GM10248 (cell line): ENCODE measurements at places on chromosomes 5 and 9.
A peak's percentile ranks its signal among the peaks of the same experiment; 100 is the strongest.

GRCh38 chr5:141883184-141883891, 5.1 kb upstream of the PCDH1 start:
- DNase-seq, result no peak

DNA sequence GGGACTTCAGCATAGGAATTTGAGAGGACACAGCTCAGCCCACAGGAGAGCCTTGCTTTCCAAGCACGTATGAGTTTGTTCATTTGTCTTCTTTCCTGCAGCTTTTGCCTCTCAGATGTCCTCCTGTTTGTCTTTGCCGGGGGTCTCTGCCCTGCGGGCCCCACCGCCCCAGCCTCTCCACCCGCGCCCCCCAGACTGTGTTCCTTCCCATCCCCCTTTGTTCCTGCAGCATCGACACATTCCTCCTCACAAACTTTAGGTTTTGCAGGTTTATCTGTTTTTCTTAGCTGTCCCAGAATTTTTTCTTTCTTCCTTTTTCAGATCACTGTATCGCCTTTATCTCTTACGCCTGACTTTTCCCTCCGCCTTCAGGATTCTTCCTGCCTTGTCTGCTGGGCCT, 18.9 kb downstream of the UBE2QL1 start:
- no peak for DNase-seq

- no peak for DNase-seq
These were observed 32.4 kb upstream of the CYFIP2 start for GRCh38 chr5:157233515-157233914.

GRCh38 chr5:443239-444151, 519 bp downstream of the EXOC3 start:
- DNase-seq, result peak; percentile 57

DNA sequence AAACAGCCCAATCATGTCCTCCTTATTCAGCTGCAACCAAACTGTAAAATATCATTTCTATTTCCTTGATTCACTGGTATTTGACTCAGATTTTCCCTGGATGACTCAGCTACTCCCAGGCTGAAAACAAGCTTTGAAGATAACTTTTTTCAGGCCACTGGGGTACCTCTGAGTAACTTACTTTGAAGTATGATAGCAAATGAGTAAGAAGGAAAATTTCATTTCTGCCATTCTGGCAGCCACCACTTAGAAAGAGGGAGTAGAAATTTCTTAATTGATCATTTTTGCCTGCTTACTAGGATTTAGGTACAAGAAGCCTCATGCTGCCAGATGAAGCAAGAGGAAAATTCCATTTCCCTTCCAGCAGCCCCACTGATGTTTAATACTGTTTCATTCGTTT, 247.4 kb downstream of the PRELID2 start:
- no peak for DNase-seq

GRCh38 chr5:36648426-36648825, 42.0 kb downstream of the SLC1A3 start:
- no peak for DNase-seq

- no peak for DNase-seq
These were observed at the start of gene PCDHB2 for GRCh38 chr5:141094481-141095262. Gene PCDHB2, plus strand, starts transcription at chr5:141094615. Its CDS starts 176 bp downstream, at chr5:141094791.

DNA sequence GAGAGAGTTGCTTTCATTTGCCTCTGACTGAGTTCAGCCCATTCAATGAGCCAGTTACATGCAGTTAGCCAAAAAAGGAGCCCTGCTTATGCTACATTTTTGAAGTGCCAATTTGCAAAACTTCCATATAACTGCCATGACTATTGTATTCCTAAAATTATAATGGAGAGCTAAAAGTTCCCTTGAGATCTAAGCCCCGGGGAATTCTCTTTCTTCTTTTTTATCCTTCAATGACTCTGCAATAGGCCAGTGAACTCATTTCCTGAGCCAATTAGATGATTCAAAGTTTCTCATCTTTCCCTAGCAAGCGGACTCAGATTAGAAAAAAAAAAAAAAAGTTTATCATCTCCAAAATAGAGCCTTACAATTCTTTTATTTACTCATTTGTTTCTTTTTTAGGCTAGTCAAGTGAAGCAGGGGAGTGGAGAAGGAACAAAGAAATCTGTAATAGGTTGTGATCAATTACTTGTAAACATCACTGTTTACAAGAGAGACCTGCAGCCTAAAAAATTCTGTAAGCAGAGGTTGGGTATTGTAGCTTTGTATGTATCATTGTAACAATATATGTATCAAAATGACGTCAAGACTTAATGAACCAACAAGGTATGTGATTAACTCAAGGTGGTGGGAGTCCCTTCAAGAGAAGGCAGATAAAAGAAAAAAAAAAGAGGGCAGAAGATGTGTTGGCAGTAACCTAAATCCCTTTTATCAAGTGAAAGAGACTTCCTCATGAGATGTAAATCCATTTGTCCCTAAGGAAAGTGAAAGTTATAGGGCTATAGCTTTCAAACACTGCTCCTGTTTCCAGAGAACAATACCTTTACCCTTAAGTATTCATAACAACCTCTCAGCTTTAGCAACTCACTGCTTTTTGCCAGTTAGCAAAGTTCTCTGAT, 48.7 kb upstream of the HOMER1 start:
- no peak for DNase-seq

DNA sequence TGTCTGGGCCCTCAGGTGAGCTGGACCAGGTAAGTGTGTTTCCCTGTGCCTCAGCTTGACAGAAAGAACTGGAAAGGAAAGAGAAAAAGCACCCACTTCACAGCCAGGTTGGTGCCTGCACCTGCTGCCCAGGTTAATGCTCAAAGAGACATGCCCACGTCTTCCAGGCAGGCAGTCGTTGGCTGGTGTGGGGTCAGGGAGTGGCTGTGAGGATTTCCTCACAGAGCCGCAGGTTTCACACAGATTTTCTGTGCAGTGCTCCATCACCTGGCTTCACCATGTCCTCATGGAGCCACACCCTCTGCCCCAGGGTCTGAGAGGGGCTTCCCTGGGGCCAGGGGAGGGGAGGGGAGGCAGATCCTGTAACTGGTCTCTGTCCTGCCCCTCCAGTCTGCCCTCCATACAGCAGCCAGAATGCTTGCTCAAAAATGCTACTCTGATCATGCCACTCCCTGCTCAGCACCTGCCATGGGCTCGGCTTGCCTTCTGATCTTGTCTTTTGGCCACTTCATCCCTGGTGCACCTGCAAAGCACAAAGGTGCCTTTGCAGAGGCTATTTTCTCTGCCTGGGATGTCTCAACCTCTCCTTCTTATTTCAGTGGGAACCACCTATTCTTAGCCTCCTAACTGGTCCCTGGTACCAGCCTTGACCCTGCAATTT, 82.5 kb upstream of the UBTD2 start:
- no peak for DNase-seq

GRCh38 chr5:68277431-68277830, 61.9 kb downstream of the PIK3R1 start:
- no peak for DNase-seq

- peak; percentile 26 for DNase-seq
These were observed 52.4 kb downstream of the GALNT10 start for GRCh38 chr5:154242964-154243376.

DNA sequence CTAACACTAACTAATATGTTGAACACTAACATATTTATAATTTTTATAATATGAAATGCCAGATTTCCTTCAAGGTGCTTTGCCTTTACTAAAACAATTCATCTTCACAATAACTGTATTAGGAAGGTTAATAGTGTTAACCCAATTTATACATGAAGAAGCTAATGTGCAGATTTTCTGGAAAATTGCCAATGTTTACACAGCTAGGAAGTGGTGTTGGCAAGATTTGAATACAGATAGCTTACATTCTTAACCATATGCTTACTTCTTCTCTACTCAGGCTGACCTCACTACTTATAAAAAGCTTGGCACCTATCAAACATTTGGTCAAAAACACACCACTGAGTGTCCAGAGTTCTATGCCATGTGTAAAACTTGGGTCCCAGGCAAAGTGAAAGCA, 445.4 kb upstream of the ITGA1 start:
- DNase-seq, result no peak

GRCh38 chr5:137072361-137073115, 426.6 kb downstream of the SPOCK1 start:
- no peak for DNase-seq

DNA sequence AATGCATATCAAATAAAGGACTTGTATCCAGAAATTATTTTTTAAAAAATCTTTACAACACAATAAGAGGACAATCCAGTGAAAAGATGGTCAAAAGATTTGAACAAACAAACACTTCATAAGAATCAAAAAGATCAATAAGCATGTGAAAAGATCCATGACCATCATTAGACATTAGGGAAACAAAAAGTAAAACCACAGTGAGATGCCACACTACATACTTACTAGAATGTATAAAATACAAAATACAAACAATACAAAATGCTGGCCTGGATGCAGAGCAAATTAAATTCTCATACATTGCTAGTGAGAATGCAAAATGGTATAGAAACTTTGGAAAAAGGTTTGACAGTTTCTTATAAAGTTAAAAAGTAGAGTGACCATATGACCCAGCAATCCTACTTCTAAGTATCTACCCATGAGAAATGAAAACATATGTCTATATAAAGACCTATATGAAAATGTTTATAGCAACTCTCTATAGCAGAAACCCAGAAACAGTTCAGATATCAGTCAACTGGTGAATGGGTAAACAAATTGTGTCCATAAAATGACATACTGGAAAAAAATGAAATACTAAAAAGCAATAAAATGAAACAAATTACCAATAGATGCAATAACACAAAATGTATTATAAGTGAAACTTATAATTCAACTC, 426.1 kb downstream of the RAB3C start:
- no peak for DNase-seq

DNA sequence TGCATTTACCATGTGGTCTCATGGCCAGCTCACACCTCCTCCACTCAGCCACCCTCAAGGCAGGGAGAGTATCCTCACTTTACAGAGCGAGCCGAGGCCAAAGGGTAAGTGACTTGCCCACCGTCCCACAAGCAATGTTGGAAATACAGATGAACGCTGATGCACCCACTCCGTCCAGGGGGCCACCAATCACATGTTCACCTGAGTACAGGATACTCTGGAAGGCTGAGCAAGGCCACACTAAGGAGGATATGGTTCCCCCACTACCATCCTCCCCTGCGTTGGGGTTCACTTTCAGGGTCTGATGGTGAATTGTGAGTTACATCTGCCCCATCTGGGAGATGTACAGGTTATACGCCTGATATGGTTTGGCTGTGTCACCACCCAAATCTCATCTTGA, 128.8 kb downstream of the ATPSCKMT start:
- DNase-seq, result no peak

DNA sequence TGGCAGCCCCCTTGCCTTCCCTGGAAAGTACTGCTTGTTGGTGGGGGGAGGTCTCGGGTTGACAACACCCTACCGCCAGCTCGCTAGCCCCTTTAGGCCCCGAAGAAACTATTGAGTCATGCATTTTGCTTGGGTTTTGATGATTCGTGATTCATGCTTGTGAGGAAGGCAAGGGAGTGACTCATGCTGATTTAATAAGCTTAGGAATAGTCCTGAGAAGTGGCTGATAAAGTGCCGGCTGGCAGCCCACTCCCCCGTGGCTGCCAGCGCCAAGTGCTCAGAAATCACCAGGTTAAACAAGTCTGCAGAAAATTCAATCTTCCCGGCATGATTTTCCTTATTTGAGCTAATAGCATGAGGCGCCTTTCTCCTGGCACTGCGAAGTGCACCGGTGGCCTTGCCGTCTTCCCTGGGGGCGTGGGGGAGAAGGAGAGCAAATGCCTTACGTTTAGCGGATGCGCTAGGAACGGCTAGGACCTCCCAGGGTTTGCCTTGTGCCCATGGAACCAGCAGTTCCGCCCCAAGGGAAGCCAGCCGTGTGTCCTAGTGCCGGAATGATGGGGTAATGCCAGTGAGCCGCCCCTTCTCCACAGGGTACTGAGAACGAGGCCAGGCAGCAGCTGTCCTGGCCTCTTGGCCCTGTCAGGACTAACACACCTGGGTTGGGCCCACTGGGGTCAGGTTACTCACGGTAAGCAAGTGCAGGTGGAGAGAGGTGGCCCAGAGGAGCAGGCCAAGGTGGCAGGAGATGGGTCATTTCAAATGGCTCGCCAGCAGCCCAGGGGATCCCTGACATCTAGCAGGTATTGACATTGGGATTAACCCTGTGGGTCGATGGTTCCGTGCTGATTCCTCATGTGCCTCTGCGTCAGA, 151.9 kb downstream of the MACROH2A1 start:
- DNase-seq, result no peak

- DNase-seq, result peak; percentile 30
These were observed 64.4 kb downstream of the MAP1B start for GRCh38 chr5:72171667-72172066.

DNA sequence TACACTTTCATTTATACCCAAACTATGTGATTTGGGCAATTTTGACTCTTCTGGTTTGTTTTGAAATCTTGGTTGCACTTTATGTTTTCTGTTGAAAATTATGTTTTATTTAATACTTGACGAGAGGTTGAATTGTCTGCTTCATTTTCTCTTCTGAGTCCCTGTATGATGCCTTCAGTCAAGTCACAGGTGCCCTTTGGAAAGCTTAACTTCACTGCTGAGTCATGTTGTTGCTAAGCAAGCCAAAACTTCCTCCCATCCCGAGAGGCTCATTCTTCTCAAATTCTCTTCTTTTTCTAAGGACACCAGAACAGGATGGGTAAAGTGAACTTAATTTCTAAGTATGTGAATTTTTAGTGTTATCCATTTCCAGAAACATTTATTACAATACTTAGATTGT, 455.3 kb upstream of the PTGER4 start:
- DNase-seq, result no peak

DNA sequence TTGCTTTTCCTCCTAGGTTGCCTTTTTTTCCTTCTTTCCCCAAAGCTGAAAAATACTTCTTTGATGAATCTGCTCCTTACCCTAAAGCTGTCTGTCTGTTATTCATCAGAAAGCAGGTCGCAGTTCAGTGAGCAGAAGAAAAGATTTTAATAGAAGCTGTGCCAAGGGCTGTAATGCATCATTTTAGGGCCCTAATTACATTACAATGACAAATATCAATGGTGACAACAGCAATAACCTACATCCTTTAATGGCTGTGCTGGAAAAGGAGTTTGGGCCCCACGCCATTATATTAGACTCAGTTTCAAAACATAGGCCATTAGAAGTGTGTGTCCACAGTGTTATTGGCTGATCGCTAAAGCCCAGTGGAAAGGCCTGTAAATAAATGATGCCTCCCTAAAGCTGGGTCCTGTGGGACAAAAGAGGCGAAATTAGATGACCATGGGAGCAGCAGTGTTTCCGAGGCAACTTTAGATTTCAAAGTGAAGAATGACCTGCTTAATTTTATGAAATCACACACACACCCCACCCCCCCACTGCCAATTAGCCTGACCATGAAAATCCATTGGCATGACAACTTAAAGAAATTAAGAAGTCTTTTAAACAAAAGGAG, 38.4 kb downstream of the TLE4 start:
- DNase-seq, result no peak

- DNase-seq, result no peak
These were observed 226.1 kb downstream of the NR3C1 start for GRCh38 chr5:143177263-143177983.

- DNase-seq, result no peak
These were observed 61.9 kb downstream of the WWC1 start for GRCh38 chr5:168353216-168353957.

- DNase-seq, result no peak
These were observed 14.8 kb upstream of the FSTL4 start for GRCh38 chr5:133627180-133627579.

- DNase-seq, result no peak
These were observed 220.2 kb downstream of the AGTPBP1 start for GRCh38 chr9:85521371-85522197.
